ENCODE measurements at places on chromosomes 5 and 9. TPM values are rescaled to one million over a fixed set of nuclear protein-coding genes. Genes with fewer than 3 reads are reported as not detected.

The HMMR gene
- polyA plus RNA-seq, result 16.8 TPM

The NKD2 gene
- not detected for polyA plus RNA-seq

The TAF1L gene
- not detected for polyA plus RNA-seq

The OBP2B gene
- polyA plus RNA-seq, result not detected

DNA sequence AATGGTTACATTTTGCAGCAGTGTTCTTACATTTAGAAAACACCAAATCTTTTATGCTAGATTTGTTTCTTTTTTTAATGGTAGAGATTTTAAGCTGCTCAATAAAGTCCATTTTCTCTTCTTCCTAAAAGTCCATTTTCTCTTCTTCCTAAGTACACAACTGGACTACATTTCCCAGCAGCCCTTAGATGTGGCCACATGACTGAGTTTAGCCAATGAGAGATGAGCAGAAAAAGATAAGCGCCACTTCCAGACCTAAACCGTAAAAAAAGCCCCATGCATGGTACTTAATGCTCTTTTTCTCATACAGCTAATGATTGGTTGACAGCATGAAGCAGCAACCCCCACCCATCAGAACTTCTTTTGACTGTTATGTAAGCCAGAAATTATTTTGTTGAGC is 206.7 kb downstream of the FAM114A2 start:
- DNase-seq, result peak; percentile 57

DNA sequence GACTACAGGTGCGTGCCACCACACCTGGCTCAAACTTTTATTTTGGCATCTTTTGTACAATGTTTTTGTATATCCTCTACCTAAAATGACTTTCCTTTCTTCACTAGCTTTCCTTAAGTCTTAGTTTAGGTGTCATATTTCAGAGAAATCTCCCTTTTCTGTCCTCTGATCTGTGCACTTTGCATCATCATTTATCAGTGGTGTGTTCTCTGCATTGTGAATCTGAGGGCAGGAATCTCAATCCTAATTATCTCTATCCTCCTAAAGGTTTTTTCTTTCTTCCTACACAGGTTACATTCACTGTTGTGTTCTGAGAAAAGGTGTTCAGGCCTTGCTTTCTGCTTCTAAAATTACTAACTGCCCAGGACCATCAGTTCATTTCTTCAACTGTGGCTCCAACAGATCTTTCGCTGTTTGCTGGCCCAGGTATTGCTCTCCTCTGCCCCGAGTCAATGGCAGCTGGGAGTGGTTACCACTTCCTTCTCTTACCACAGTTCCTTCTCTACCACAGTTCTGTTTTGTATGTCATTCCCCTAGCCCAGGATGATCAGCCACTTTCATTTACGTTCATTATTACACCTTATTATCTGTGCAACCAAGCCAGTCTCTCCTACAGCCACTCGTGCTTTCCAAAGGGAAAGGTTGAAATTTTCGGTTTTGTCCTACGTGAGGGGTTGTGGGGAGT is 14.0 kb downstream of the TGFBR1 start:
- DNase-seq, result no peak

DNA sequence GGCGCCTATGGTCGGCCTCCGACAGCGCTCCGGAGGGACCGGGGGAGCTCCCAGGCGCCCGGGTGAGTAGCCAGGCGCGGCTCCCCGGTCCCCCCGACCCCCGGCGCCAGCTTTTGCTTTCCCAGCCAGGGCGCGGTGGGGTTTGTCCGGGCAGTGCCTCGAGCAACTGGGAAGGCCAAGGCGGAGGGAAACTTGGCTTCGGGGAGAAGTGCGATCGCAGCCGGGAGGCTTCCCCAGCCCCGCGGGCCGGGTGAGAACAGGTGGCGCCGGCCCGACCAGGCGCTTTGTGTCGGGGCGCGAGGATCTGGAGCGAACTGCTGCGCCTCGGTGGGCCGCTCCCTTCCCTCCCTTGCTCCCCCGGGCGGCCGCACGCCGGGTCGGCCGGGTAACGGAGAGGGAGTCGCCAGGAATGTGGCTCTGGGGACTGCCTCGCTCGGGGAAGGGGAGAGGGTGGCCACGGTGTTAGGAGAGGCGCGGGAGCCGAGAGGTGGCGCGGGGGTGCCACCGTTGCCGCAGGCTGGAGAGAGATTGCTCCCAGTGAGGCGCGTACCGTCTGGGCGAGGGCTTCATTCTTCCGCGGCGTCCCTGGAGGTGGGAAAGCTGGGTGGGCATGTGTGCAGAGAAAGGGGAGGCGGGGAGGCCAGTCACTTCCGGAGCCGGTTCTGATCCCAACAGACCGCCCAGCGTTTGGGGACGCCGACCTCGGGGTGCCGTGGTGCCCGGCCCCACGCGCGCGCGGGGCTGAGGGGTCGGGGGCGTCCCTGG is 561 bp downstream of the DAPK1 start:
- peak; percentile 34 for DNase-seq

DNA sequence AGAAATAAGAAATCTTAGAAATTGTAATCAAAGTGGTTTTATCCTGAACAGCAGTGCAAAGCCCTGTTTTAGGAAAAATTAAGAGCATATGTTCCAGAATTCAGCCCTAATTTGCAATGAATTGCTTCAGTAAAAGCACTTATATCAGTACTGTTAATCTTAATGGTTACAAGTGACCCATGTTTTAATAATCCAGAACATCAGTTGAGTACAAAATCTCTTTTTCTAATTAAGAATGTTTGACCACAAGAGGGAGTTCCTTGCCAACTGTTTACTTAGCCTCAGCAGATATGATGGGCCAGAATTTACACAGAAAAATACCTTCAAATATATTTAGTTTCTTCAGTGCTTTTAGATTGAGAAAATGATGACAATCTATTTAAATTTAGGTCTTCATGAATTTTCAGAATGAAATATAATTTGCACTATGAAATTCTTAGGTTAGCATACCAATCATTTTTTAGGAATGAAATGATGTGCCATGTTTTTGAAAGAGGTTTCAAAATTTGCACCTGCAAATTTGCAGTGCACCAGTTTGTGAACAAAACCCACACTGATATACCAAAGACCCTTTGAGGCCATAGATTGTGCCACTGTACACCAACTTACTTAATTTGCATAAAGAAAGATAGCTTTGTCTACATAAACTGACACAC is 926.3 kb upstream of the ARRDC3 start:
- peak; percentile 70 for DNase-seq

Measured in GM23248 (cell line).